Amygdala (tissue), 56 donors: ENCODE measurements at places on chromosomes 16 and 17.

DNA sequence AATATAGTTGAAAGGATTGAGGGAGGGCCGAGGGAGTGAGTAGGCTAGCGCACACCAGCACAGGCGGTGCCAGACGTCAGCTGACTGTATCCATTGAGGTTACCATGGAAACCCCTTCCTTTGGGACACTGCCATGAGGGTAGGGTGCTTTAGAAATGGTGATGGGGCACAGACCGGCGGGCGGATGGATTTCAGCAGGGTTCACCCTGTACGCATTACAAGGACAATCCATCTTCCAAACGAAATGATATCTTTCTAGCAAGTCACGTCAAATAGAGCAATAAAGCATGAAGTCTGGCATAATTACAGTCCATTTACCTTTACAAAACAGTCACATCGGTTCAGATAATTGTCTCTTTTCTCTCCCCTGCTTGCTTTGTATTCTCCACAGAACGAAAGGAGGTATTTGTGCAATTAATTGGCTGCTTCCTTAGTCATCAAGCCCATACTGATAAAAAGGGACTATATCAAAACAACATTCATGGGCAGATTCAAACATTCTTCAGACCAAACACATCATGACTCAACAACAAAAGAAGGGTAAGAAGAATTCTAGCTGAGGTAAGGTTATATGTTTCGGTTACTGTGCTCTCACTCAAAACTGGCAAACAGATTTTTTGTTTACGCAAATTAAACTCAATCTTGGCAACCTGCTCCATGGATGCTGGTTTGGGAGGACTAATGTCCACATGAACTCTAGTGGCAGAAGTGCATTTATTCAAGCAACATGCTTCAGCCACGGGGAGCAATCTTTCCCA, 140.6 kb downstream of the CDK5R1 start:
- DNase-seq: peak; percentile 52

DNA sequence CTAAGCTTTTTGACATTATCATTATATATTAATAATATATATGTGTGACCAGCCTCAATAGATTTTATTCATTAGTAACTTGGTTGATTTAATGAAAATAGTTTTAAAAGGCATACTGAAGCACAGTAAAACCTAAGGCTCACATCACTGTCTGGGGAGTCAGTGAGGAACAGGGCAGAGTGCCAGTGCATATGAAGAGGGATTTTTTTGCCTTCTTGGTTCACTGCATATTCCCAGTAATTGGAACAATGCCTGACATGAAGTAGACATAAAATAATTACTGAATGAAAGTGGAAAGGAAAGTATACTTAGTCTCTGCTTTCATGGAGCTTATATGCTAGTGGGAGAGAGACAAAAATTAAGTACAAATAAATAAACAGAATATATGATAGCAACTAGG, 81.1 kb downstream of the FTO start:
- no peak for DNase-seq

DNA sequence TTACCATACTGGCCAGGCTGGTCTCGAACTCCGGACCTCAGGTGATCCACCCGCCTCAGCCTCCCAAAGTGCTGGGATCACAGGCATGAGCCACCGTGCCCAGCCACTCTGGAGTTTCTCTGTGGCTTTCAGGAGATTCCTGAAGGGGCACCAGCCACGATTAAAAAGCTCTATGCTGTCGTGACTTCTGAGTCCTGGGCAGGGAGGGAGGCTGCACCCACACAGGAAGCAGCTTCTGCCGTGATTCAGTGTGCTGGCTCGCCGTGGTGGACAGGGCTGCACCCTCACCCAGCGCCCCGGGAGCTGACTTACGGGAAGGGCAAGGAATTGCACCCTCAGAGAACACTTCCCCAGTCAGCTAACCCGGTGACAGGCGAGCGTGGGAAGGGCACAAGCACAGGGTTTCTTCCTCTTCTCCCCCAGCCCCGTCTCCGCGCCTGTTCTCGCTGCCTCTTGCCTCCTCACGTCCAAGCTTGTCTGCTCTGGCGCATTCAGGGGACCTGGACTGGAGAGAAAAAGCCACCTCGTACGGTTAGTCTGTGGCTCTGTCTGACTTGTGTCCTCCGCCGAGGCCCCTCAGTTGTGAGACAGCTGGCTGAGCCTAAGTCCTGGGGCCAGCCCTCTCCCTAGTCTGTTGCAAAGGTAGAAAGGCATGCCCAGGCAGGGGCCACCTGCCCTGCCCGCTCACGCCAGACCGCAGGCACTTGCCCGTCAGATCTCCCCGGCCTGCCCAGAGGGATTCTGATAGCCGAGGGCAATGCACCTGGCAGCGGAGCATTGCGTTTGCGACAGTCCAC, 145.0 kb downstream of the SEC14L1 start:
- no peak for DNase-seq

DNA sequence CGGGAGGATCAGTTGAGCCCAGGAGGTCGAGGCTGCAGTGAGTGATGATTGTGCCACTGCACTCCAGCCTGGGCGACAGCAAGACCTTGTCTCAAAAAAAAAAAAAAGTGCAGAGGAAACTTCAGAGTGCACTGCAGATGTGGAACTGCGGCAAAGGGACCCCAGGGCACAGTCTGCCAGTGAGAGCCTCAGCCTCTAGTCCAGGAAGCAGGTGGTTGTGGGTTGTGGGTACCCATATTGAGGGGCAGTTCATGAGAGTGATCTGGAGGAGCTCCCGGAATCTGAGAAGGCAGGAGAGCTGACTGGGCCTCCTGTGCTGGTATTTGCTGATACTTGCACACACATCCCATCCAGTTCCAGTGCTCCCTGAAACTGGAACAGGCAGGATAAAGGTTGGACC, 13.1 kb downstream of the FOXN1 start:
- no peak for DNase-seq

DNA sequence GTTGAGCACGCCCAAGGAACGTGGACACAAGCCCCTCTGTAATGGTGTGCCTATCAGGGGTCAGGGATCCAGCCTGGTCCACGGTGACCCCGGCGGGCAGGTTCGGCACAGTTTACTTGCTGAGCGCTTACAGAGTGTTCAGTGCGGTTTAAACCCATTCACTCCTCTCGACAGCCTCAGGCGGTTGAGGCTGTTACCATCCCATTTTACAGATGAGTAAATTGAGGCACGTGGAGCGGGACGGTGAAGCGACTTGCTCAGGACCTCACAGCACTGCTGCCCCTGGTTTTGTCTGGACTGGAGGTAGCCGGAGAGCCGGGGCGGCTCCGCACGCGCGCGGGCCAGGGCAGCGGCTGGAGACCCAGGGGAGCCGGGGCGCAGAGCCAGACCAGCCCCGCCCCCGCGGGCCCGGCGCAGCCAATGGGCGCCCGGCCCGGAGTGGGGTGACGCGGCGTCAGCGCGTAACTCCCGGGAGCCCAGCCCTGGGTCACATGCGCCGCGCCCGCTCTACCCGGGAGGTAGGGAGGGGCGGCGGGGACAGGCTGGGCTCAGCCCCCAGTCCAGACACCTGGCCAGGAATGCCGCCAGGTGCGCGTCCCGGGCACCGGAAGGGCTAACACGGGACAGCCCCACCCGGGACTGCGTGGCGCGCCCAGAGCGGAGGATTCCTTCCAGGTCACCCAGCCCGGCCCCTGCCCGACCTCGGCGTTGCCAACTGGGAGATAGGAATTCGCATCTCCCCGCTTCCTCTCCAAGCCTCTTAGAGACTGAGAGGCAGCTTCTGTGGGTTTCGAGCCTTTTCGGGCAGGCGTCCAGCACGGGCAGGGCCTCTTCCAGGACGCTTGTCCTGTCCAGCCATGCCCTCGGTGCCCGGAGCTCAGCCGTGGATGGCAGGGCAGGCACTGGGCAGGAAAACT, 3.3 kb upstream of the SREBF1 start:
- peak; percentile 72 for DNase-seq

DNA sequence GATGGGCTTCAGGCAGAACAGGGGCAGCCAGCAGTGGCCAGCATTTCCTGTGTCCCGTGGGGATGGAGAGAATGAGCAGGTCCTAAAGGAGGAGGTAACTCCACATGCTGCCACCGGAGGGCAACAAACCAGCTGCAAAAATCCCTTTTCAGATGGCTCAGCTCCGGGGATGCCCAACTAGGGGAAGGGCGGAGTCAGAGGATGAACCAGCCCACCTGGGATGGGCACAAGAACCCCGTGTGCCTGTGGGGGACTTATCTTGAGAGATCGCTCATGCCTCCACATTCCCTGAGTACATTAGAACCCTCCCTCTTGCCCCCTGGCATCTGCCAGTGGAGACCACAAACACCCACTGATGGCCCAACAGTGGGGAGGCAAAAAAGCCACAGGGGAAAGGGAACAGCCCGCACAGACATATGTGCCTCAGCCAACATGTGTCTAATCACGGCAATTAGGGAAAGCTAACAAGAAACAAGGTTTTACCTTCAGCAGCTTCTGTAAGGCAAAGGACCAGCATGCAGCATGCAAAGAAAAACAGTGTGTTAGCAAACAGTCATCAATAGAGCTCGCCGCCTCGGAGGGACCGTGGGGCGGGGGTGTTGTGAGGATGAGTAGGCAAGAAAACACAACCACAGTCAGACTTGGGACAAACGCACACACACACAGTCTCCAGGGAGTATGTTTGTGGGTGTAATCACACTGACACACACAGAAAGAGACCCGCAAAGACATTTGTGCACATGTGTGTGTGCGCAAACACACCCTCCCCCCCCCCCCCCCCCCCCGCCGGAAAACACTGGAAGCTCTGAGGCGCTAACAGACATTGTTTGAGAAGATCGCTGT, 64.0 kb downstream of the MYO18A start:
- DNase-seq: no peak

DNA sequence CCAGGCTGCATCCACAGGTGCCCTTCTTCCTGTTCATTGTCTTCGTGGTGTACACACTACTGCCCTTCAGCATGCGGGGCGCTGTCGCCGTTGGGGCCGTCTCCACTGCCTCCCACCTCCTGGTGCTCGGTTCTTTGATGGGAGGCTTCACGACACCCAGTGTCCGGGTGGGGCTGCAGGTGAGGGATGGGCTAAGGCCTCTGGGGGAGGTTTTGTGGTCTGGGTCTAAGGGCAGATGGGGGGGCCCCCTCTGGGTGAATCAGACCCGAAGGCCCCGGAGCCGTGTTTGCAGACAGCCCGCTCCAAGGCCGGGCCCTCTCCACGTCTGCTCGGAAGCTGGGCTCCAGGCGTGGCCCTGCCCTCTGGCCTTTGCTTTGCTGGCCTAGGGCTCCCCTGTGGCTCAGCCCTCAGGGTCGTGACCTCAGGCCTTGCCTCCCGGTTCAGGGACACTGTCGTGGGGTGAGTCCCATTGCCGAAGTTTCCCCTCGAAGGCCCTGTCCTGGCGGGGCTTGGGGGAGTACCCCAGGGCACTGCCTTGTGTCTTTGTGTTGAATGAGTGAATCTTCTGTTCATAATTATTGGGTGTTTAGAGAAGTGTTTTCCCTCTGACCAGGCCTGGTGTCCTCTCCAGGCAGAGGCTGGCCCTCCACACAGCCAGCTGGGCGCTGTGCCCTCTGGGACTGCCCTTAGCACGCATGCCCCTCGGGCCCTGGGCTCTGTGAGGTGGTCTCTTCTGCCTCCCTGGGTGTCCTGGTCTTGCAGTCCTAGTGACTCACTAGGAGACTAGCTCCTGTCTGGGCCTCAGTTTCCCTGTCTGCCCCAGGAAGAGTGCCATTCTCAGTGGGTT, 25.6 kb downstream of the ADCY7 start:
- no peak for DNase-seq

DNA sequence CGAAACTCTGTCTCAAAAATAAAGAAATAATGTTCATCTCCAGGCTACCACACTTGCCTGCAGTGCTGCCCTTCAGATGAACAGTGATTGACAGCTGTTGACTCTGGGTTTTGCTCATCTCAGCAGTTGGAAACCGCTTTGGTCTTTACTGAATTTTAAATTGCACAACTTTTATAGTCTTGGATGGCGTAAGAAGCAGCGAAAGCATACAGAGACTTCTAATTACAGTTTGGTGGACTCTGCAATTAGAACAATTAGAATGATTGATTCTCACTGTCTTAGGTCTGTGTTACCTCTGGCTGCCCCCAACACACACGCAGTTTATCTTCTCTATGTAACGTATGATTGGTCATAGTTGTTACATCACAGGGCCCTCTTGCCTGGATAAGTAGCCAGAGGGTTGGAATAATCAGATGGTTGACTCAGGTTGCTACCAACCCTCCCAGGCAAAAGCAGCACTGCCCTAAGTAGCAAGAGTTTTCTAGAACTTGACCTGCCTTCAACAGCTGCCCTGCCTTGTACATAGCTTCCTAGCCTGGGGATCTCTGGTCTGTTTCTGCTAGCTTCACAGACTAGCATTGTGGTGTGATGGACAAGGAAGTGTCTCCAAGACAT, 1.9 kb upstream of the NAT9 start:
- DNase-seq: no peak

- DNase-seq: no peak
Measured at GRCh38 chr16:8959921-8960787, 3.6 kb downstream of the USP7 start.

DNA sequence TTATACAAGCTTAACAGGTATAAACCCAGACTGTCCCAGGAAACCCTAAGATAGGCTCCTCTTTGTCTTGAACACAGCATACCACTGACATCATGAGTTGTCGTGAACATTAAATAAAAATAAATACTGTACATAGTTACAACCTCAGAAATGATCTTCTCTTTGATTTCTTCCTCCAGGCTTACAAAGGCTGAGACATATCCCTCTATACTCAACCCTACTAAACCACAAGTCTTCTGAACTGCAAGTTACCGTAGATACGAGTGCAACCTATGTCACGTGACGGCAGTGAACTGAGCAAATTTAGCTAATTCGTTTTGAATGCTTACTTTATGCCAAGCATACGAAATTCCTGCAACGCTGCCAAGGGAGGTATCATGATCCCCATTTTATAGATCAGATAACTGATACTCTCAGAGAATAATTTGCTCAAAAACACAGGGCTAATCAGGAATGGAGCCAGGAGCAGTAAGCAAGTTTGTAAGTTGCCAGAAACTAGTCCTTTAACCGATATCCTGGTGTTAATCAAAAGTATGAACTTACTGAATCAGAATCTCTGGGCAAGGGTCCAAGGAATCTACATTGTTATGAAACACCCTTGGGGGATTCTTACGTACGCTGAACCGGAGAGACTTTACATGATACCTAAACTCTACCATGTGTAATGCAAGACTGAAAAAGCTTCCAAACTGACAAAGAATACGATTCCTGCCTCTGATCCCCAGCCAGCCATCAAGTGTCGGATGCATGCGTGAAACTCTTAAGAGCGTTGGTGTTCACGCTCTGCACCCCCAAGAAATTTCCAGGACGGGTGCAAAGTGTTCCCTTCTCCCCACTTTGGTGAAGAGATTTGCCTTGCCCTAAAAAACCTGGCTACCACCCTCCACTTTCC, 106.2 kb downstream of the XYLT1 start:
- no peak for DNase-seq

- DNase-seq: no peak
Measured at GRCh38 chr17:2847381-2848333, 51.4 kb downstream of the RAP1GAP2 start.

DNA sequence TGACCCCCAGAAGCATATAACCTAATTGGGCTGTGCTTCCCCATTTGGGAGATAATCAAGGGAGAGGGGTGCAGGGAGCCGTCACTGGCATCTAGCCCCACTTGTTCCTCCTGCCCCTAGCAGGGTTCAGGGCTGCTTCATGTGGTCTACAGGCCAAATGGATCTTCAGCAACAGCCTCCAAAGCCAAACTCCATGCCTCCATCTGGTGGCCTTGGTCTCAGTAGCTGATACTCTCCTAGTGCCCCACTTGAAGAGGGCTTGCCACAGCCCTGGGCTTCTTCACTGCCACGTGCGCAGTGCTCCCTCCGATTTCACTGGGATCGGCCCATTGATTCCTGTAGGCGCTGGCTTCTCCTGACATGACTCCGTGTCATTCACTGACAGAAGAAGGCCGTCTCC, 24.6 kb downstream of the LYRM9 start:
- DNase-seq: no peak

- DNase-seq: no peak
Measured at GRCh38 chr16:78543023-78543422, 443.6 kb downstream of the WWOX start.
